ENCODE measurements at places on chromosomes 12 and 14.

GRCh38 chr12:24494401-24494800, 454.5 kb downstream of the BCAT1 start:
- DNase-seq, result no peak

- no peak for DNase-seq
These were observed 18.3 kb downstream of the POP5 start for GRCh38 chr12:120562906-120563305.

DNA sequence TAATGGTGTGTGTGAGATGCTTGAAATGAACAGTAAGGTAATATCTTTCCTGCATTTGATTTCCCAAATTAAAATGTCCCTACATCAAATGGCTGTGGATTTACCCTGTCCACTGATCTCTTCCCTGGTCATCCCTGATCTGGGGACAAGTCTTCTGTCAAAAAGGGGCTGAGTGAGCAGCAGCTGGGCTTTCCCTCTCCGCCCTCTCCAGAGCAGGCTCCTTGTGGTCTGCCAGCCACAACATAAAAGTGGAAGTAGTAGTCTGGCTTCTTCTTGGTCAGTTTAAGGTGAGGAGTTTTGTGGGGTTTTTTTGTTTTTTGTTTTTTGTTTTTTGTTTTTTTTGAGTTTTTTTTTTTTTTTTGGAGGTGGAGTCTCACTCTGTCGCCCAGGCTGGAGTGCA, 25.2 kb upstream of the PLXNC1 start:
- no peak for DNase-seq

- no peak for DNase-seq
These were observed 210.0 kb downstream of the PPM1H start for GRCh38 chr12:62724947-62725451.

- DNase-seq, result no peak
These were observed 29.3 kb upstream of the ANKRD9 start for GRCh38 chr14:102538602-102539543.

DNA sequence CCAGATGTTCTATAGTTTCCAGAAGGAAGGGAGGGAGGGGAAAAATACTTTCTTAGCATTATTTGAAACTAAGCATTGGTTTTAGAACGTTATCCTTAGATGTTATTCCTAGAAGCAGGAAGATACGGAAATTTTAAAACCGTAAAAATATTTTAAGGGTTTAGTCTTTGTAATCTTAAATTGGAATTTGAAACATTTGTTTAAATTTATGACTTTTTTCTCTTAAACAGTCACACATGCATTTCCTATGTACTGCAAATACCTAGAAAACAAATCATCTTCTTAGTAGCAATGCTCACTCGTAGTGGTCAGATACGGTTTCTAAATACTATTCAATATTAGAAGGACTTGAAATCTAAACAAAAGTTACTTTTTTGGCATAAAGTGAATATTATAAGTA, 282.0 kb downstream of the ERC1 start:
- no peak for DNase-seq

DNA sequence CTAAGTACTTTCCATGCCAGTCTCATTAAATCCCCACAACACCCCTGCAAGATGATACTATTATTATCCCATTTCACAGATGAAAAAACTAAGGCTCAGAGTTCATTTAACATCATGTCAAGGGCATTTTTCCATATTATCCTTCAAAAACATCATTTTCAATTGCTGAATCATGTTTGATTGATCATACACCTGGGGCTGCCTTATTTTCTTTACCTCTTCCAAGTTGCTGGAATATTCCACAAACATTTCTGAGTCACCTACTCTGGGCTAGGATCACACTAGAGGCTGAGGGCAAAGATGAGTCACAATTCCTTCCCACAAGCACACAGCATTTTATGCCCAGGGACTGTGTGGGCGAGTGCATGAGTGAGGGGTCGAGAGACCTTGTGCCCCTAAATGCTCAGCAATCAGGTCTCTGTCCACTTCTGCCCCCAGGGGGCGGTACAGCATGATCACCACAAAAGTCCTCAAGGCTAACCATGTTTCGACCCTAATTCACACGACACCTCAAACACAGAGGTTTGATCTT, 14.1 kb upstream of the TMEM119 start:
- peak; percentile 85 for DNase-seq

DNA sequence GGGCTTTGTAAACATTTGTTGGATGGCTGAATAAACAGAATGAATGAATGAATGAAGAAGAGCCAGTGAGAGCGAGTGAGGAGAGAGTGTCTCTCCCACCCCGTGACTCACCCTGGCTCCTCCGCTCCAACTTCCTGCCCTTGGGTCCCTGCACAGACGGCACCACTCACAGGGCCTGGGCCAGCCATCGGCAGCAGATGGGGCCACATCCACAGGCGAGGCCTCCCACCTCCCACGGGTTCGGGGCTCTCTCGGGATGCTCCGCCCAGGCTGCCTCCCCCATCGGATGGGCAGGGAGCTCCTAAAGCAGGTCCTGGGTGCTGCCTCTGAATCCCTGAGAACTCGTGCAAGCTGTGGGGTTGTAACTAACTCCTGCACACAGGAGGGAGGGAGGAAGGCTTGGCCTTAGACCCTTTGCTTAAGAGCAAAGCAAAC, 41.3 kb downstream of the CCNK start:
- DNase-seq, result no peak

DNA sequence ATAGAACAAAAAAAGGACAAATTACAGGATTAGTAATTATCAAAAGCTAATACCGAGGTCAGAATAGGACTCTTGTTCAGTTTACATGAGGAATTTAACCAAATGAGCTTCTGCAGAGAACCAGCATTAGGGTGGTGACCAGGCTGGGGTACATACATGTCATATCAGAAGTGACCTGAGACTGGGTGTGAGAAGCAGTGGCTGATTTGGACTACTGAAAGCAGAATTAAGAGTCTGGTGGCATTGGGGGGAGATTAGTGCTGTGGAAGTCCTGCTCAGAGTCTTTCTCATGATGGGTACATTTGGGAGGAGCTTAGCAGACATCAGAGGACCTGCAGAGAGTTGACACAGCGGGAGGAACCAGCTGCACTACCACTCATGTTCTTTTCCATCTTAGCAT, 21.7 kb downstream of the TRAF3 start:
- DNase-seq, result no peak

DNA sequence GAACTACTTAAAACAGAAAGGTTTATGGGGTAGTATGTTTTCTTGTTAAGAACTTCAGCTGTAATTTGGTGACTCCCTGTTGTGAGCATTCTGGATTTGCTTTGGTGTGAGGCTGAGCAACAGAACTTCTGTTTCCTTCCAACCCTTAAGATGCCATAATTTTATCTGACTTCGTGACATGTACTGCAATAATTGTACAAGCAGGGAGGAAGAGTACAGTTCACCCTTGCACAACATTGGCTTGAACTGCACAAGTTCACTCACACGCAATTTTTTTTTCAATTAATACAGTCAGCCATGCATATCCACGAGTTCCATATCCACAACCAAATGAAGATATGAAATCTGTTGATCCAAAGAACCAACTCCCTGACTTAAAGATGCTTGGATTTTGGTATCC, 42.9 kb upstream of the ANKS1B start:
- DNase-seq, result peak; percentile 6

DNA sequence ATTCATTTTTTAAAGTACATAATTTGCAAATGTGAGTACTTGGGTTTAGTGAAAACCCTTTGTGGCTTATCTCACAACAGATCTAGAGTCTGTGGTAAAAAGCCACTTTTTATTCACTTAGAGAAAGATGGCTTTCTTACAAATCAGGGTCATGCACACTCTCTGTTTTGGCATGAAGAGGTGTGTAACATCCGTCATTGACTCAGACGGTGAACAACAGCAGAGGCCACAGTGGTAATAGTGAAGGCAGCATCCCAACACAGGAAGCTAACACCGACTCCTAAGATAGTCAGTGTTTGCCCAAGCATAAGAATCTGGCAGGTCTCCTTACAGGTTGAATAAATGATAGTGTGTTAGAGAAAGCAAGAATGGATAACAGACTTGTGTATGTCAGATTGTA, 593.0 kb downstream of the SOX5 start:
- no peak for DNase-seq

DNA sequence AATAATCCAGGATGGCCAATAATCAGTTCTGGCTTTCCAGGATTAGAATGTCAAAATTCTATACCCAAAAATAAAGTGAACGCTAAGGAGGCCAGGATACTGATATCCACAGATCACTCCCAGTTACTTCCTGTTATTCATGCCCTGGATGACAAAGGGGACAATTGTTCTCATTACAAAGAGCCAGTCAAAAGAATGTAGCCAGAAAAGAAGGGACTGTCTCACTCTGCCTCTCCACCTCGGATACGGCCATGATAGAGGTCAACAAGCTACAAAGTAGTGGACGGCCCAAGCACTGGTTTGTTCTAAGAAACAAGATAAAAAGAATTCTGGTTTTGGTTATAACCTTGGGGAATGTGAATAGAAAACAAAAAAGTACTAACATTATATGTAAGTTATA, 116.1 kb upstream of the ATF7IP start:
- DNase-seq, result no peak

GRCh38 chr12:68559984-68560850, 50.5 kb upstream of the RAP1B start:
- no peak for DNase-seq

- DNase-seq, result no peak
These were observed 340.8 kb downstream of the EGLN3 start for GRCh38 chr14:33610121-33610520.

DNA sequence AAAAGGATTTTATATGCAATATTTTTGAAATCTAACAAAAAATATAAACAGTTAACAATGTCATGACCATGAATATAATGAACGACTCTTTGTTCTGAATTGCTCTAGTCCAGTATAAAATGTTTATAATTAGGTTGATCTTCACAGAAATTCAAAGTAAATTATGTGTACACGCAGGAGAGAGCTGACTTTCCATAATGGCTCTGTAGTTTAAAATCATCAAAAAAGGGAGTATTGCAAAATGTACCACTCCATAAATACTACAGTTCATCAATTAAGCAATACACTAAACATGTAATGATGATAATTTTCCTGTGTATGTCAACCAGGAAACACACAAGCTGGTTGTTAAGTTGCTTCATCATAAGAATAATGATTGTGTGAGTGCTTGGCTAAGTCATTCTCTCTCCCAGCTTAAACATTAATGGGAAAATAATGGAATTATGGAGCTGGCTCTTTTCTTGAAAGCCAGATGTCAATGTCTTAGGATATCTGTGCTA, 189.5 kb upstream of the PLEKHG7 start:
- DNase-seq, result no peak

GRCh38 chr14:105192866-105193731, 12.0 kb upstream of the NUDT14 start:
- DNase-seq, result no peak

DNA sequence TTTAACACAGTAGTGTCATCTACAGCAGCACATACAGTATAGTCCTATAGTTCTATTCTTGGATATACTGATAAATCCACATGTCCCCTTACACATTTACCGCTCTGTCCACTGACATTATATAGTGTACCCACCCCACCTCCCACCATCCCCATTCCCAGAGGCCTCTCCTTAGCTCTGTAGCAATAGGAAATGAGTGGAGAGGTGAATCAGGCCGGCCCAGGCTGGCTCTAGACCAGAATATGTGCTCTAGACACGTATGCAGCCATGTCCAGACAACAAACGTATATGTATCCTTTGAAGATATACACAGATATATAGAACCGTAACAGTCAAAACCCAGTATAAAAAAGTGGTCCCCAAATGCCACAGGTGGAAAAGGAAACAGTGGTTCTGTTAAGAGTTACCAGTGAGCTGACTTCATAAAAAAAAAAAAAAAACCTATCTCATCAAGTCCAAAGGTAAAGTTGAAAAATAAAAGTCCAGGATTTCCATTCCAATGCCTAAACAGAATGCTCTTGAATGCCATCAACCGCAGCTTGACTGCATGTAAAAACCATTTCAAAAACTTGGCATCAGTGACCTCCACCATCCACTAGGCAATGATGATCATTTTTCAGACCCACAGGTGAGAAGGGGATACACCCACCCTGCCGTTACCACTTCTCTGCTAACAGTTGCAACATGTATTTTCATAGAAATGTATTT, 16.7 kb downstream of the EGLN3 start:
- DNase-seq, result no peak

DNA sequence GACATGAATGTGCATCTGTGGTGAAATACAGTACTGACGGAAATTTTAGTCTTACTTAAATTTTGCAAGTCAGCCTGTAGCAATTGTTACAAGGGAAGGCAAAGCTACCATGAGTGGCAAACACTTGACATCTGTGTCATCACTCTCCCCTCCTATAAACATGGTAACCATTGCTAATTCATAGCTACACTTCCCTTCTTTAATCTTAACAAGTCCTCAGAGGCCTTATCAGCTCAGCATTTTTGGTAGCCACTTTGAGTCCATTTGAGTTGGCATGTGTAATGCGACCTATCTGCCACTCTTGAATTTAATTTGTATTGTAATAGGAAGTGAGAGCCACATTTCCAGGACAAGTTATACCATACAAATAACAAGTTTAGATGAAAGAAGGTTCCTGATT, 218.1 kb downstream of the RMST start:
- no peak for DNase-seq

DNA sequence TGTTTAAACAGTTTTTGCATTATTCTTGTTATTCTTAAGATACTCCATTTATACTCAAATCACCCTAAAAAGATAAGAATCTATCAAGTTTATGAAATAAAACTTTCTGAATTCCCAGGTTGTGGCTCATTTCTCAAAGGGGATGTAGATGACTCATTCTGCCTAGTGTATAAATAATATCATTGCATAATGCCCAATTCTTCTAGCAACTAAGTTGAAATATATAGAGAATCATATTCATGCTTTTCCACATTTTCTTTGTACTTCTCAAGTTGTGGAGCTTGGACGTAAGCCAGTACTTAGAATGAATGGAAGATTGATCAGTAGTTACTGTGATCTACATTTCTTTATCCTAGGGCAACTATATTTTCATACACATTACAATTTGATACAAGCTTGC, 201.1 kb downstream of the PPFIA2 start:
- DNase-seq, result no peak

DNA sequence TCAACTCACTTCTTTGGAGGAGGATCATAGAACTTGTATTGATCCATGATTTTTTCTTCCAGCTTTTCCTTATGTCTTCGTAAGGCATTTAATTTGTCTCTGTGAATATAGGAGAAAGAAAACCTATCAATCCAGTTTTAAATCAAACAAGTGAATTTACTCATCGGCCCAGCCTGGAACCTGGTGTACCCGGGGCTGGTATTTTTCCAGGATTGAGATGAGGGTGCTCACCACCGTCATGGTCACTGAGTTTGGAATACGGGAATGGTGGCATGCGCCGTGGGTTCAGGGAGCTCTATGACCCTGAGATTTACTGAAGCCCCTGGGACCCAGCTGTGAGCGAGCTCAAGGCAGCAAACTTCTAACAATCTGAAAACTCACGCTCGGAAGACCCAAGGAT, 46.5 kb upstream of the GPR68 start:
- DNase-seq, result no peak

DNA sequence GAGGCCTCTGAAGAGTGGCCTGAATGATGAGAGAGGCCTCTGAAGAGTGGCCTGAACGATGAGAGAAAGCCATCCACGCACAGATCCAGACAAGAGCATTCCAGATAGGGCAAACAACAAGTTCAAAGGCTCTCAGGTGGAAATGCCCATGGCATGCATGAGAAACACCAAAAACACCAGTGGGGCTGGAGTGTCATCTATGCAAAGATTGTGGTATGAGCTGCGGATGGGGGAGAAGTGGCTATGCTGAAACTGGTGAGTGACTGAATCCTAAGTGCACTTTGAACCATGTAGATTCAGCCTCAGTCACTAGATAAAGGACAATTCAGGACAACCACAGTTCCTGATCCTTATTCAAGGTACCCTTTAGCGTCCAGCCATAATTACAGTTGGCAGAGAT, 79.4 kb upstream of the GZMB start:
- DNase-seq, result no peak

- DNase-seq, result no peak
These were observed 23.0 kb downstream of the STX2 start for GRCh38 chr12:130816097-130816496.

Data from Karpas-422 (cell line).